ENCODE measurements at places on chromosomes 7 and 10. TPM values are rescaled to one million over a fixed set of nuclear protein-coding genes. Genes with fewer than 3 reads are reported as not detected.

TDRD1 gene
- 0.38 TPM for total RNA-seq

EEPD1 gene
- 21.3 TPM for total RNA-seq

ANTXRL gene
- not detected for total RNA-seq

INTS1 gene
- 52.5 TPM for total RNA-seq

GHITM gene
- total RNA-seq, result 125 TPM

IMPDH1 gene
- 69.2 TPM for total RNA-seq

ADIRF gene
- total RNA-seq, result 10.1 TPM

VAX1 gene
- 0.33 TPM for total RNA-seq

TOMM7 gene
- total RNA-seq, result 63.6 TPM

NXPH1 gene
- 1.6 TPM for total RNA-seq

LIPK gene
- not detected for total RNA-seq

NRG3 gene
- 7.9 TPM for total RNA-seq

ZNF25 gene
- total RNA-seq, result 34.6 TPM
